ENCODE measurements at places on chromosomes 13 and 19.

DNA sequence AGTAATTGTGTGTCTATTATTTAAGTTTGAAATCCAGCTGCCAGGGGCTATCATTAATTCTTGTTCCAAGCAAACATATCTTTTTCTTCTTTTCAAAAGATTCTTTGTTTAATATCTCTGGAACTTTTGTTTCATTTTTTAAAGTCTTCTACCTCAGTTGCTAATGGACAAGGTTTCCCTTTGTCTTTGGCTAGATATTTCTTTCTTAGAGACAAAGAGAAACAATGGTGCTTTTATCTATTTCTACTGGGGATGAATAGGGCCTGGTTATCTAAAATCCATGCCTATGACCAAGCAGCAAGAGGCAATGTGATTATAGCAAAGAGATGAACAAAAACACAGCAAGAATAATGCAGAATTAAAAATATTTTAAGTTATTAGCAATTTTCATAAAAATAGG, 661.3 kb upstream of the KLF12 start:
- DNase-seq: no peak

DNA sequence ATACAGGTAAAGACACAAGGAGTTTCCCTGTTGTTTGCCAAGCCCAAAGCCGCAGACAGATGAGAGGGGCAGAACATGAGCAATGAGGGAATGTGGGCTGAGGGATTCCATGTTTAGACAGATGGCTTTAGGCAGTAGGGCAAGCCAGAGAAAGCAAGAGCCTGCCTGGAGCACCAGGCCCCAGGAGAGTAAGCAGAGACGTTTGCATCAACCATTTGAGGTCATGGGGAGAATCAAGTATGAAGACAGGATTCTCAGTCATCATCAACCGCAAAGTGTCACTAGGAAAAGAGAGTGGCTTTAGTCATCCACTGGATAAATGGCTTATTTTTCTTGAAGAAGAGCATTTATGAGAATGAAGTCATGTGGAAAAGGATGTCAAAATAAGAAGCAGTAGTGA, 184.7 kb downstream of the COG6 start:
- no peak for DNase-seq

DNA sequence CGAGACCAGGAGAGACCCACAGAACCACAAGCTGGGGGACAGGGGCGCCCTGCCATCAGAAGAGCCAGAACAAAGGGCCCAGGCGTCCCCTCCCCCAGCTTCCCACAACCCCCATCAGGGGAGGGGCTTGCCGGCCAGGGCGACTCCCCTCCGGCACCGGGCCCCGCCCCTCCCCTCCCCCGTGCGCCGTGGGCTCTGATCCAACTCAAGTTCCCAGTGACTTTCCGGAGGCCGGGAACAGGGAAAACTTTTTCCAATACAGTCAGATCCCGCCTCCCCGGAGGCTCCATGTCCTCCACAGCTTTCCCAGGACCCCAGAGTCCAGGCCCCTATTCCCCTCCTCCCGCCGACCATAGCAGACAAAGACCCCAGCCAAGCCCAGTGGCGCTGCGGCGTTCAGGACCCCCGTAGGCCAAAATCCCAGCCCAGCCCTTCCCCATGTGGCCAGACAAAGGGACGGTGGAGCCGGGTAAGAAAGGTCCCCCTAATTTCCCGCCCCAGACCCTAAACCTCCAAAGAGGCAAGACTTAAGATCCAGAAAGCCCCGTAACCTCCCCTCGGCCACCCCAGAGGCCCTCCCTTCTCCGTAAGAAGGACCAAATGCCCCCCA, 673 bp downstream of the TEAD2 start:
- no peak for DNase-seq

GRCh38 chr19:47407417-47407774, 11.9 kb downstream of the MEIS3 start:
- DNase-seq: no peak

DNA sequence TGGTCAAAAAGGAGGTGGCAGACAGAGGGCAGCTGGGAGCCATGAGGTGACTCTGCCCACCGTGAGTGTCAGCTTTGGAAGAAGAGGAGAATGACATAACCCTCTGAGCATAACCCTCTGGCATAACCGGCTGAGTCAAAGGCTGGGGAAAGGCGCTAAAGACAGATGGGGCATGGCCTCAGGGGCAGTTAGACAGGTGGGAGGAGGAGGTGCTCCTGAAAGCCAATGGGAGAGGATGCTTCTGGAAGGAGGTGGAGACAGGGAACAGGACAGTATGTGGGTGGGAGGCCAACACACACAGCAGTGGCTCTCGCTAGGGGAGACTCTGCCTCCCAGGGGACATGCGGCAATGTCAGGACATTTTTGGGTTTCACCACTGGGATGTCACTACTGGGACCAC, 17.1 kb downstream of the ELAVL1 start:
- DNase-seq: no peak

- DNase-seq: no peak
Observed at GRCh38 chr13:111537843-111538499, 217.5 kb downstream of the TEX29 start.

GRCh38 chr19:14661372-14661924, 13.2 kb downstream of the ADGRE3 start:
- DNase-seq: no peak

DNA sequence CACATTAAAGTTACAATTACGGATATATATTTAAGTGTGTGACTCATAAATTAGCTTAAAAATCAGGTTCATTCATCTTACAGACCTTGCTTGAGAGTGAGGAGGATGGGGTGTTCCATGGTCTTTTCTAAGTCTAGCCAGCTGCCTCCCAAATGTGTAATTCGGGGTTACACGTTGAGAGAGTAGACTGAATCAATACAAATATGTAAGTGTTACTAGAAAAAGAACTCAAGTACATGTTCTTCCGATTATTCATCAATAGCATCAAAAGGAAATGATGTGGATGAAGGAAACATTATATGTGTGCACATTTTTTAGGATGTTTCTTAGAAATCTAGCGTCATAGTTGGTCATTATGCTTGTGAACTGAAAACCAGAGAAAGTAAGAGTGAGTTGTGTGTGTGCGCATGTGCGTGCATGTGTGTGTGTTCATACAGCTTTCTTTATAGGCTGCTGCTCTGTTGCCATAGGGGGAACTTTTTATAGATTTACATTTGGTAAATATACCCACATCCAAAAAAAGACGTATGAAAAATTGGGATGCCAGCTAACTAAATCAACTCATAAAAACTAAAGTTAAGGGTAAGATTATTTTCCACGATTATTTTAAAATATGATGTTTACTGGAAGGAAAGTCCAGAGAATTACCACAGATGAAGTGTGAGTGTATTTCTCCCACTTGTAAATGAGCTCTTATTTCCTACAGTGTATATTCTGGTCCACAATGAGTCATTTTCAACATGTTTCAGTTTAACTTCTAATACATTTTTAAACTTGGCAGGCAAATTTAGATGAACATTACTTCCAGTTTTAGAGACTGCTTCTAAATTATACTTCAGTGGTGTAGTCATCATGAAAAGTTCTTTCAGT, 82.4 kb downstream of the PIBF1 start:
- DNase-seq: no peak

DNA sequence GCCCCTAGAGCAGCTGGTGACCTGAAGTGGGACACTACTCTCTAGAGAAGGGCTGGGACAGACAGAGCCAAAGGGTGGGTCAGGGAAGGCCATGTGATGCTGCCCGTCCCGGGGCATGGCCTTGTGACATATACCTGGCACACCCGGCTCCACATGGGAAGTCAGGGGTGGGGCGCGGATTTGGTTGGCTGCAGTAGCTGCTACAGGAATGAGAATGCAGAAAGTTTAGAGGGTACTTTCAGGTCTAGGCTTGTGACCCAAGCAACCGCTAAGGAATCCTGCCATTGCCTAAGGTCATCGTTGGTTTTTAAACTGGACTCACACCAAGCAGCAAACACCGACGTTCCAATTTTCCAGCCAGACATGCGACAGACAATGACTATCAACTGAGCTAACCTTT, 25.9 kb downstream of the RCBTB2 start:
- DNase-seq: no peak

DNA sequence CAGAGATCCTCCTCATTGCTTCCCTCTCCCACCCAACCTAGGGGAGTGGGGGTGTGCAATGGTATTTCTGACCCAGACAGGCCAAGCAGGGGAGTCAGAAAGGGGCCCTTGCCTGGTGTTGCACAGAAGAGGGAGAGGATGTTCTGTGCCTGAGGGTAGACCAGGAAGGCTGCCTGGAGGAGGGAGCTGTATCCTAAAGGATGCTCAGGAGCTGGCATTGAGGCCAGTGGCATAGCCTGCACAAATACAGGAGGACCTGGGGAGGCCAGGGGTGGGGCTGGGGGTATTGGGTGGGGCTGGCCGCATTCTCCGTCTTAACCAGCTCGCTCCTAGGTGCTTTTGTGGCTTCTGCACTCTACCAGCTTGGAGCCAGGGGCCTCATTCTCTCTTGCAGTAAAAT, 4.4 kb downstream of the RNF225 start:
- DNase-seq: no peak

- DNase-seq: no peak
Observed at GRCh38 chr13:108987944-108988343, 358.5 kb downstream of the MYO16 start.

GRCh38 chr19:8561075-8561764, 16.0 kb downstream of the MYO1F start:
- no peak for DNase-seq

DNA sequence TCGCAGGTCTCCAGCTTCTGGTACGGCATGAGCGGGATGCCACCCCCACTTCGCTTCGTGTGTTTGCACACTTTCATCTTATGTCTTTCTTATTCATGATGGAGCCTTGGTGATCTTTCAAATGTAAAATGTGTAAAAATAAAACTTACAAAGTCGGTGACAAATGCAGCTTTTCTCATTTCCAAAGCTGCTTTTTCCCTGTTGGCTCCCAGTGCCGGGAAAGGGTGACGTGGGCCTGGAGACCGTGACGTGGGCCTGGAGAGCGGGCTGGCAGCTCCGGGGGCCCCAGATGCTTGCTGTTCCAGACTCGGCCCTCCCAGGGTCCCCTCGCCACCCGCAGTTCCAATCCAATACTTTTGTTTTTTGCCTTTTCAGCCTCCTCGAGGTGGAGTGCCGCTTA, 101.4 kb downstream of the KDM4B start:
- DNase-seq: no peak

DNA sequence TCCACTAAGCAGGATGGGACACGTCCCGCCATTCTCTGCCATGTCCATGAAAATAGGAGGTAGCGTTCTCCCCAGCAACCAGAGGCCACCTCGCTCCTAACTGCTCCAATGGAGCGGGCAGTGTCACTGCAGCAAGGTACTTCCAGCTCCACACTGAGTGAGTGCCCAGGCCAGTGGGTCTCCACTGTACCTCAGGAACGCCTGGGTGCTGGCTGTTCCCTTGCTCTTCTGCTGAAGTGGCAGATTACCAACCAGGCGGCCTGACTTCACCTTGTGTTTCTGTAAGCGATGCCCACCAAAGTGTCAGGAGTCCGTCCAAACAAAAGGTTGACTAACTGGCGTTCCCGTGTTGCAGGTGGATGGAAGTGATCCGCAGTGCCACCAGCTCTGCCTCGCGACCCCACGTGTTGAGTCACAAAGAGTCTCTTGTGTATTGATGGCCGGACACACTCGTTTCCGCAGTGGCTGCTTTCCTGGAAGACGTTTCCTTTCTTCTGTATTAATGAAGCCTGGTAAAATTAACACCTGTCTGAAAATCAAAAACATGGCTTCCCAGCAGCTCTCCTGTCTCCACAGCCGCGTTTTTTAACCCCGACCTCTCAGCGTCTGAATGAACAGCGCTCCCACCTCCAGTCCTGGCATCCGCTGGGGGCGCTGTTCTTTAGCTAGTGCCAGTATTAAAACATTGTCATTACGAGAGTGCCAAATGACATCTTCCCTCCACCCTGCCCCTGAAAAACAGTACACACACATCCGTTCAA, 128.8 kb downstream of the STK24 start:
- DNase-seq: no peak

DNA sequence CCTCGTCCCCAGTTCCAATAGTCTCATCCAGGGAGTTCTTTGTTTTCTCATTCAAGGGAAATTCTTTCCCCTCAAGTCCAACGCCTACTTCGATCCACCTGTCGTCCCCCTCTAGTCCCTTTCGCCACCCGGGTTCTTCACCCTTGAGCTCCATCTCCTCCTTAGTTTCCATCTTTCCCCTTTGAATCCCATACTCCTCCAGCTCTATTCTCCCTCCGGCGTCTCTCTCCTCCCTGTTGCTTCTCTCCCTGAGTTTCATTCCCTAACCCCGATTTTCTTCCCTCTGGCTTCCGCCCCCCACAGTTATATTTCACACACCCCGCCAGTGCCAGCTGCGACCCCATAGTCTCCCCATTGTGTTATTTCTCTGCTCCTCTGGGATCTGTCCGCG, 628 bp upstream of the SLC17A7 start:
- DNase-seq: no peak

DNA sequence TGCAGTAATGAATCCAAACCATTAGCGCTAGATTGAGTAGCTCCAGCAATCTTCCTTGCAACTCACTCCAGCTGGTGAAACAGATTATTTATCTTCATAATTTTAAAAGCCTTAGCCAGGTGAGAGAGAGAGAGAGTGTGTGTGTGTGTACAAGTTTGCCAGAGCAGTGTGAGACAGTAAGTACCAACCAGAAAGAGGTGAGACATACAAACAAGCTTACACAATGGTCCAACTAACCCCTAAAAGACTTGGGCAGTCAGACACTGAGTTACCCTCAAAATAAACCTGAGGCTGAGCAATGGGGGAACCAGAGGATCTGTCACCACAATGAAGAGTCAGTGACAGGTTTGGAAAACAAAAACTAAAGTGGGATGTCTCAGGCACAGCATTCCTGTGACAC, 8.1 kb upstream of the THSD1 start:
- no peak for DNase-seq

- no peak for DNase-seq
Observed at GRCh38 chr13:51047434-51048165, 63.5 kb downstream of the C13orf42 start.

- DNase-seq: no peak
Observed at GRCh38 chr13:29564818-29565217, 30.7 kb downstream of the SLC7A1 start.

- no peak for DNase-seq
Observed at GRCh38 chr13:24625331-24625731, 54.9 kb upstream of the ATP12A start.

DNA sequence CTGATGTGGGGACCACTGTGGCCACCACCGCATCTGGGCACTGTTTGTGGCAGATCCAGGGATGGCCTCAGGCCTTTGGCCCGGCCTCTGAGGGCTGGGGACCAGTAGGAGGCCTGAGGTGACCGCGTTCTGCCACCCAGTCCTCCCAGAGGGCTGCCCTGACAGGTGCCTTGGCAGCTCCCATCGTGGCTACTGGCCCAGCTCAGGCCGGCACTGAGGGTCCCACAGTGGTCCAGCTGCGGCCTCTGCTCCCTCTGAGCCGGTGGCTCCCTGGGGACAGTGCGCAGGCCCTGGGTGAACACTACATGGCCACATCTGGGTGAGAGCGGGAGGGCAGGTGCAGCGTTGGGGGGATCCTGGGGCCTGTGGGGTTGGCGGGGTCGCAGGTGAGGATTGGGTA, 61.9 kb downstream of the KDM4B start:
- no peak for DNase-seq

- no peak for DNase-seq
Observed at GRCh38 chr19:39915848-39916215, 18.6 kb downstream of the FCGBP start.

DNA sequence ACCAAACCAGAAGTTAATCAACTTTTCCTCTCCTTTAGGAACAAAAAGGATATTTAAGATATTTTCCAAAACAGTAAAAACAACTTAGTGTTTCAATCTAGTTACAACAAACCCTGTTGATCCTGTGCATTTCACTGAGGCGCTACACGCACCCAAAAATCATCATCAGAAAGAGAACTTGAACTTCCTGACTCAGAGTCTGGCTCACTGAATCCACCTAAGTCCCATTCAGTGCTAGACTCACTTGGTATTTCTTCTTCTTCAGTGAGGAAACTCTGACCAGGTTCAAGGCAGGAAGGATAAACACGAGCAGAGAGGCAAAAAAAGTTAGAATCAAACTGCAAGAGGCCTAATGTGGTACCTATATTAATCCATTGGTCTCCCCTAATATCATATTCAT, 2.2 kb downstream of the KBTBD6 start:
- no peak for DNase-seq
